ENCODE measurements at places on chromosomes 7 and 10.

DNA sequence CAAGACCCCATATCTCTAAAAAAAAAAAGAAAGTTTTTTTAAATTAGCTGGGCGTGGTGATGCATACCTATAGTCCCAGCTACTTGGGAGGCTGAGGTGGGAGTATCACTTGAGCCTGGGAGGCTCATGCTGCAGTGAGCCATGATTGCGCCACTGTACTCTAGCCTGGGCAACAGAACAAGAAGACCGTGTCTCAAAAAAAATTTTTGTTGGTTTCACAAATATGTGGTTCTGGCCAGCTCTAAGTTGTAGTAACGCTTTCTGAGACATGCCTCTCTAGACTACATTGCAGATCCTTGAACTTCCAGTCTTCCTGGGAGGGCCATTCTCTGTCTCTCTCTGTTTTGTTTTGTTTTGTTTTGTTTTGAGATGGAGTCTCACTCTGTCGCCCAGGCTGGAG lies 24.6 kb upstream of the RHBDD2 start:
- no peak for DNase-seq

GRCh38 chr7:137572056-137572784 lies 228.7 kb upstream of the PTN start:
- DNase-seq, result no peak

DNA sequence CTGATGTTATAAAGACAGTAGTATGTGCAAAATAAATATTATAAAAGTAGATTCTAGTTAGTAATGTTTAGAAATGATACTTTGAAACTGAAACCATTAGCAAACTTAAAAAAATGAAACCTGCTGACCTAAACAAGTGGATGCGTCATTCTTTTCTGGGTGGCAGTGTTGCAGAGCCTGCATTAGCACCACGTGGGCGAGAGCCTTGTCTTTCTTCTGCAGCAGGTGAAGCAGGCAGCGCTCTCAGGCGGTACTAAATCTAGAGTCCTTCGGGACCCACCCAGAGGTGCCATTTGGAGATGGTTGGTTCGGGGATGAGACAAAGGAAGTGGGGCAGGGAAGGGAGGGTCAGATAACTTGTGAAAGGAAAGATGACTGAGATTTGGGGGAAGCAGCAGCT lies 759.1 kb upstream of the IGFBP3 start:
- DNase-seq, result no peak

- DNase-seq, result no peak
These were observed 210.1 kb downstream of the JCAD start for GRCh38 chr10:29849126-29849833.

DNA sequence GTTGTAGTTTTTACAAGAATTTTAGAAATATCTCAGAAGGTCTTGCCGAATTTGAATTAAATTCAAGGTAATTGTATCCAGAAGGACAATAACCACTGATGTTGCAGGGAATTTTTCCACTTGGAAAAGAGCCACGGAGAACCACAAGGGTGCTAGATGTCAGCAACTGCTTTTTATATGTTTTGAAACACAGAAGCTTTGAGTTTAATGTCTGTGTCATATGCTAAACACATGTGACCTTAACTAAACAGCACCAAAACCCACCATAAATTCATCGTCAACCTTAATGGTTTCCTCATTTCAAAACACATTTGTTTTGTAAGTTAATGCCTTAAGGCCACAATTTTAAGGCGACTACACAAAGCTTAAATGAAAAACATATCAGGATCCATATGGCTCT lies 106.9 kb downstream of the COL28A1 start:
- DNase-seq, result no peak

DNA sequence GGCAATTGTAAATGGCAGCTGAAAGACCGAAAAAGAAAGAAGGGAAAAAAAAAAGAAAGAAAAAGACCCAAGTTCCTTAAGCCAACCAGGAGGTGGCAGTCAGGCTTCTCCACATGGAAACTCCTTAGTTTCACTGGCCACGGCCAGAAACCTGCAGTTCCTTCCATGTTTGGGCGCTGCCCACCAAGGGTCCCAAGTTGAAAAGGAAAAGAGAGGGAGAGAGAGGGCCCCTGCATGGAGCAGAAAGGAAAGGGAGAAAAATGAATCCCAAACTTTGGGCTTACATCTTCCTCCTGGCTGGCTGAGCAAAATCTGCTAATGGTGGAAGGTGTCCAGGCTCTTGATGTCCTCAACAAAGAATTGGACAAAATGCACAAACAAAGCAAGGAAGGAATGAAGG lies 31.8 kb upstream of the ABCA13 start:
- no peak for DNase-seq

DNA sequence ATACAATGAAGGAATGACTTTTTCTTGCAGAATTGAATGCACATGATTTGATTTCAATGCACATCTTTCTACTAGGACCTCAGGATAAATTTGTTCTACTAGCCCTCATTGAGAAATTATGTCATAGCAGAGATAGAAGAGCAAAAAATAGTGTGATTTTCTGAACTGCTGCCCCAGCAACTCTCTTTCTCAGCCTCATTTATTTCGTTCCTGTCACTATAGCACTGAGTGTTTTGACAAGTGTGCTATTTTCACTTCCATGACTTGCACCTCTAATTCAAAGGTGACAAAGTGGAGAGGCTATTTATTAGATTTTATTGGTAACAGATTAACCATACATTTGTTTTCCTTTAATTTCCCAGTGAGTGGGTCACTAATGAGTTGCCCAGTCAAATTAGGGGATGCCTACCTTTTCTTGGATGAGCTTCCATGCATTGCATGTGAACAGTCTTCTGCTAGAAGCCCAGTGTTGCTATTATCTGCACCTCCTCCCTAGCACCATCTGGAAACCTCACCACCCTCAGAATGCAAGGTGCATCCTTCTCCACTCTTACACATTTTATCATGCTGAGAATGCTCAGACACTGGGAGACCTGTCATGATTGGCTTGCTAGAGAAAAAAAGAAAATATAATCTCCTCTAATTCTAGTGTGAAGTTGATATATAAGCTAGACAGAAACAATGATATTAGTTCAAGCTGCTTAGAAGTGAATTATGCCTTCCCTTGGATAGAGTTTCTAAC lies 119.6 kb upstream of the CTTNBP2 start:
- no peak for DNase-seq

DNA sequence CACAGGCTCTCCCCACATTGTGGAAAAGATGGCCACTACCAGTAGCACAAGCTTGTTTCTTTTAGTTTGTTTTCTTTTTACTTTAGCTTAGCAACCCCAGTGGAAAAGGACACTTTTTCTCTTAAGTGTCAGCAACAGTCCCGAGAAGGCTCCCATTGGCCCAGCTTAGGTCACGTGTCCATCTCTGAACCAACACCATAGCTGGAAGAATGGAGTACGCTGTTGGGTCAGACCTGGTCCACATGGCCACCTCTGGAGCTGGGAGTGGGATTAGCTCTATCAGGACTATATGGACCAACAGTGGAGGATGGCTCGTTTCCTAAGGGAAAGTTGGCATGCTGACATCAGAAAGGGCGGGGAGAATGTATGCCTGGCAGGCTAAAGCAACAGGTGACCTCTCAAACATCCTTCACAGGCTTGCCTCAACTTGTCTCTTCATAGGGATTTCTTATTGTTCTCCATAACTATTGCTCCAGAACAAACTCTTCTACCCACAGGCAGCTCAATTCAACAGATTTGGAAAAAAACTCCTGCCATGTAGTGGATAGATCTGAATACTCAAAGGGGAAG lies 27.6 kb upstream of the NEUROG3 start:
- DNase-seq, result no peak

DNA sequence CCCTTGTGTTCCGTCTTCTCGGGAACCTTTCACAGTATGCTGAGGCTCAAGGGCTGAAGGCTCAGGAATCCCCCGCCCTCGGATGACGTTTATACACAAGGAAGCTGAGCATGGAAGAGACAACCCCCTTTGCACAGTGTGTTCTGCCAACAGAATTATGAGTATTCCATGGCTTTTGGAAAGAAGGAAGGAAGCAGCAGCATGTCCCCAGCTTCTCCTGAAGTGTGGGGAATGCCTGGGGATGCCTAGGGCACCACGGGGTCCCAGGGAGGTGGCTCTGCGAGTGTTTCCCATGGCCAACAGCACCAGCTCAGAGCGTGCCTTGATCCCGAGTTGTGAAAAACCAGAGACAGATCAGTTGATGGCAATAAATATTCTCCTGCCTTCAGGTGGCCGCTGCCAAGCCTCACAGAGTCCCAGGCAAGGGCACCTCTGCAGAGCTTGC lies 88.8 kb upstream of the DDC start:
- no peak for DNase-seq

DNA sequence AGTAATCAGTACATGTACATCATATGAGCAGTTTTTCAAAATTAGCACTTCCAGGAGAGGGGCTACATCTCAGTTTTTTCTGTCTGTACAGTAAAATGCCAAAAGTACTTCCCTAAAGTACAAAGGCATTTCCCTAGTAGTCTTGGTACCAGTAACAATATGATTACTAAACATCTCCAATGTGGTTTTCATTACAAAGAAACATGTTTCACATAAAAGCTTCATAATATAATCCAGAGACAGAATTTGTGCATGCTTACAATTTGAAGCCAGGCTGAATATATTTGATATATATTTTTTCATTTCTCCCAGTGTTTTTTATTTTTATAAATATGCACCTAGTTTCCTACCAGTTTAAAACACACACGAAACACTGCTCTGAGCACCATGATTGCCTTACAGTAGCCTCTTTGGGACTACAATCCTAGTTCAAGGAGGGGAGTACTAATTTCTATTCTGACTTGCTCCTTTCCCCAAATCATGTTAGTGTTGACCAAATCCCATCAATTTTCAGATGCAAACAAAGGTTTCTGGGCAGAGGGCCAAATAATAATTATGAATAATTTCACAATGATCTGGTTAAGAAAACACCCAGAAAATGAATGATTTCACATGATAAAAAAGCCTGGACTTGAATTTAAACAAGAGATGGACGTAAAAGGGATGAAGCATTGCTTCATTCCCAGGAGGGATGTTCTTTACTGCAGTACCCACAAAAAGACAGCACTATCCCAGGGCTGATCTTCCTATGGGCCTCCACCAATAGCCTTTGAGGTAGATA lies 201.3 kb downstream of the SLC25A13 start:
- no peak for DNase-seq

GRCh38 chr7:93690021-93690420 lies 115.5 kb upstream of the CALCR start:
- DNase-seq, result no peak

All from stimulated activated CD4-positive, alpha-beta T cell treated with anti-CD3 and anti-CD28 coated beads, Interleukin-12 subunit alpha, Interleukin-12 subunit beta, amount 100 ng/mL, for 24 hours (primary cell).